ENCODE measurements at places on chromosomes 7 and 10.

DNA sequence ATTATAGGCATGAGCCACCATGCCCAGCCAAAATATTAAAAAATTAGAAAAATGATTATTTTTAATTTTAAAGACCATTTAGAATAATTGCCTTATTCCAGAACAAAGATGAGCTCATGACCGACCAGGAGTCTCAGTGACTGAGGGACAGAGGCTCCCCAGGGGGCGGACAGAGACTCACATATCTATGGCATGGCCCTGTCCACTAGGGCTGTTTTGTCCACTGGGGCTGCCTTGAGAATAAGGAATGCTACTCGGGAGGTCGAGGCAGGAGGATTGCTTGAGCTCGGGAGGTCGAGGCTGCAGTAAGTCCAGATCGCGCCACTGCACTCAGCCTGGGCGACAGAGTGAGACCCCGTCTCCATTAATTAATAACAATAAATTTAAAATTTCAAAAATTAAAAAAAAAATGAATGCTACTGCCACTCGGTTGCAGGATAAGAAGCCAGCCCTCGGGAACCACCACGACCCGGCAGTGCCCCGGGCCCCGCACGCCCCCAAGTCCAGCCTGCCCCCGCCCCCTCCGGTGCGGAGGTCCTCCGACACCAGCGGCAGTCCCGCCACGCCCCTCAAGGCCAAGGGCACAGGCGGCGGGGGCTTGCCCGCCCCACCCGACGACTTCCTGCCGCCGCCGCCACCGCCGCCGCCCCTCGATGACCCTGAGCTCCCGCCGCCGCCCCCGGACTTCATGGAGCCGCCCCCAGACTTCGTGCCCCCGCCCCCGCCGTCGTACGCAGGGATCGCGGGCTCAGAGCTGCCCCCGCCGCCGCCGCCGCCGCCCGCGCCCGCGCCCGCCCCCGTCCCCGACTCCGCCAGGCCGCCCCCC lies 128.6 kb downstream of the APBB1IP start:
- no peak for DNase-seq

DNA sequence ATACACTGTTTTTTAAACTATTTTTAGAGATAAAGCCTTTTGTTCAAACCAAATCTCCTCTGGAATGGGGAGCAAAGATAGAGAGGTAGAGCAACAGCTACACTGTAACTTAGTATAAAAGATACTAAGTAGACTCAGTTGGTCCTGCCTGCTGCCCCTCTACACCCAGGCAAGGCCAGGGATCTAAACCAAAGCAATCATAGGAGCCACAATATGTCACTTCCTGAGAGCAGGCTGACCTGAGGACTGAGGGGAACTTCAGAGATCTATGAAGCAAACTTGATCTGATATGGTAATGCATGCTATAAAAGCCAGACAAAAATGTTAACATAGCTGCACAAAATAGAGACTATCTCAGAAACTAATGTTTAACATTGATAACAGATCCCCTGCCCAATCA lies 7.0 kb upstream of the TRDMT1 start:
- no peak for DNase-seq

GRCh38 chr10:124532106-124532641 lies 70.6 kb downstream of the LHPP start:
- no peak for DNase-seq

- DNase-seq = no peak
Observed at GRCh38 chr10:72006026-72006425, 41.8 kb downstream of the CHST3 start.

GRCh38 chr7:105216786-105217185 lies 171.9 kb downstream of the SRPK2 start:
- no peak for DNase-seq

DNA sequence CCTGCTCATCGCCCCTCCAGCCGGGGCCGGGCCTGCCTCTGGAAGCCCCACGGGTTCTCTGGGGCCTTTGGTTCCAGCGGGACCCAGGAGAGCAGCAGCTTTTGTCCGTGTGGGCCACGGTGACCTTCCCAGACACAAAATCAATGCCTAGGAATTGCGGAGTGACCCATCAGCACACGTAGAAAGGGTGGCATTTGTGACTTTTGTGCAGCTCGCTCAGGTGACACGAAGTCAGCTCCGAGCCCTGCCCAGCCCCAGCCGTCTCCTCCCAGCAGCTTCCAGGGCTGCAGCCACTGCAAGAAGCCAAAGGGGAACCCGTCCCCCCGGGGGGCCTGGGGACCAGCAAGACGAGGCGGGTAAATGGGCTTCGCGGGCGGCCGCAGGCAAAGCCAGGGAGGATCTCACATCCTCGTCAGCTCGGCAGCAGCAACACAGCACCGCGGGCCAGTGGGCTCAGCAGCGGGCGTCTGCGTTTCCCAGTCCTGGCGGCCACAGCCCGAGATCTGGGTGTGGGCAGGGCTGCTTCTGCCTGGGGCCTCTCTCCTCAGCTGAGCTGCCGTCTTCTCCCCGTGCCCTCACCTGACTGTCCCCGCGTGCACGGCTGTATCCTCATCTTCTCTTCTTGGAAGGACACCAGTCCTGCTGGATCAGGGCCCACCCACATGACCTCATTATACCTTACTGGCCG lies 88.5 kb downstream of the PAXIP1 start:
- DNase-seq = no peak

DNA sequence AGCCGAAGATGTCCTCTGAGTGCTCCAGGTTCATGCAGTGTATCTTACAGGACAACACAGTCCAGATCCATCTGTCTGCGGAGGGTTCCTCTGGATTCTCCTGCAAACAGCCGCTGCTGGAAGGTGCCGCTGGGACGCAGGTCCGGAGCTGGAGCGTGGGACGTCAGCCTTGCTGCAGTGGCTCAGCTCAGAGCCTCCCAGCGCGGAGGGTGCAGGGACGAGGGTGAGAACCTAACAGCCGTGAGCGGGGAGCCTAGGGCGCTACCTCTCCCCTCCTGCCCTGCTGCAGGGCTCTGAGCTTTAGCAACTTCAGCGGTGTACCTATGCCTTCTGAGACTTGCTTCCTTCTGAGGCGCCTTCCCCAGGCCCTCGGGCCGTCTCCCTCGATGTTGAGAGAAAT lies 137.6 kb upstream of the TMEM72 start:
- DNase-seq = no peak

DNA sequence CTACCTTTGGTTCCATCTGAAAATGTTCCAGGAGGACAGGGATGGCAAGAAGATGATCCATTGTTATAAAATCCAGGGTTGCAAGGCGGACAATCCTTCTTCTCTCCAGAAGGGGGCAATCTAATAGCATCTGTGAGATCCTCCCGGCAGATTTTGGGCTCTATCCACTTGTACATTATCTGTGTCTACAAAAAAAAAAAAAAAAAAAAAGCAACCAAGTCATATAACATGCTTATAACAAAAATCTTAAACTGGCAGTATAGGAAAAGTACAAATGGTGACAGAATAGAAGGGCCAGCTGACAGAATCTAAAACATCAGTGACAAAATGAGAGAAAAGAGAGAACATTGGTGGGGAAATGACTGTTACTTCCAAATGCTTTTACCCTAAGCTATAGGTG lies 132.7 kb downstream of the ELAPOR2 start:
- DNase-seq = peak; percentile 31

- peak; percentile 21 for DNase-seq
Observed at GRCh38 chr10:944034-944831, 12.7 kb upstream of the LARP4B start.

DNA sequence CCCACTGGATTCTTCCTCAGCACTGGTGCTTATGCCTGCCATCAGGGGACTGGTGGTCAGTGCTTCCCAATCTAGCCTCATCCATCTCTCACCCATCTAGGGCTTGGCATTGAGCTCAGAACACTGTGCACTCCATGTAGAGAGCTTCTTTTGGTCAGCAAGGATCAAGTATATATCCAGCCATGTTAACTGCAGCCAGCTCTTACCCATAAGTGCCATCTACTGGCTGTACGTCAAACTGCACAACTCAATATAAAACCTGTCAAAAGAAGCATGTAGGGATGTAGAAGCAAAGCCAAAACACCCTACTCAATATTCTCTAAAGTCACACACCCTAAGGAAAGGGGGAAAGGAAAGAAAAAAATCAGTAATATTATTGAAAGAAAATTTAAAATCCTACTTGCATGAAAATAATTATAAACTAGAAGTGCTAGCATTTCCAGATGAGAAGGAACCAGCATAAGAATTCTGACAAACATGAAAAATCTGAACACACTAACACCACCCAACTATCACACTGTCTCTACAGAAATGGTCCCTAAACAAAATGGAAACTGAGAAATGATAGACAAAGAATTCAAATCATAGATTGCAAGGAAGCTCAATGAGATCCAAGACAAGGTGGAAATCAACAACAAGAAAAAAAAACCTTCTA lies 531.1 kb upstream of the STEAP1 start:
- DNase-seq = peak; percentile 3

GRCh38 chr7:155731380-155731779 lies 80.9 kb downstream of the SHH start:
- DNase-seq = no peak

- no peak for DNase-seq
Observed at GRCh38 chr10:118307859-118308258, 34.3 kb downstream of the FAM204A start.

GRCh38 chr10:132306864-132307751 lies 642 bp downstream of the STK32C start:
- no peak for DNase-seq

GRCh38 chr7:134548877-134549276 lies at the start of gene AKR1B15:
Gene AKR1B15, plus strand, starts transcription at chr7:134549110. Its CDS starts 15,510 bp downstream, at chr7:134564620.
- no peak for DNase-seq

GRCh38 chr7:100483722-100484672 lies at the start of gene NYAP1:
Gene NYAP1, plus strand, starts transcription at chr7:100483927. Its CDS starts 1,385 bp downstream, at chr7:100485312.
- DNase-seq = peak; percentile 45

GRCh38 chr10:6144406-6145165 lies 55.8 kb downstream of the RBM17 start:
- peak; percentile 83 for DNase-seq

- no peak for DNase-seq
Observed at GRCh38 chr10:101575091-101575490, 13.0 kb downstream of the POLL start.

- no peak for DNase-seq
Observed at GRCh38 chr10:30294476-30295240, 54.4 kb downstream of the MTPAP start.

- no peak for DNase-seq
Observed at GRCh38 chr7:31892099-31892829, 177.9 kb downstream of the PDE1C start.

GRCh38 chr10:110783509-110784107 lies 88.1 kb upstream of the PDCD4 start:
- no peak for DNase-seq

DNA sequence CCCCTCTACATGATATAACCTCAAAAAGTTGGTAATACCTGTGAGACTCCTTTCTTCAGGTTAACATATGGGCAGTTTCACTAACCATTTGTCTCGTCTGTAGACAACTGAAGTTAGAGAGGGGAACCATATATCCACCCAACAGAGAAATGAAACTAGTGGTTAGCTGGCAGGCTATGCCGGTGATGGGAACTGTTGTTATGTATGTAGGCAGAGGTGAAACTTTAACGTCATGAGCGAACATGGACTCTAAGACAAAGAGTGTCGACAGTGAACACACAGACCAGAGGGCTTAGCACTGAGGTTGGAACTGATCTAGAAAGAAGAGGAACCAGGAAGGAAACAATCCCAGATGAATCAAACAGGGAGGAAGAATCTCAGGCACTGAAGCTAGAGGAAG lies 112.4 kb downstream of the ELMO1 start:
- no peak for DNase-seq

- DNase-seq = peak; percentile 56
Observed at GRCh38 chr10:116748041-116748440, 5.7 kb upstream of the HSPA12A start.

DNA sequence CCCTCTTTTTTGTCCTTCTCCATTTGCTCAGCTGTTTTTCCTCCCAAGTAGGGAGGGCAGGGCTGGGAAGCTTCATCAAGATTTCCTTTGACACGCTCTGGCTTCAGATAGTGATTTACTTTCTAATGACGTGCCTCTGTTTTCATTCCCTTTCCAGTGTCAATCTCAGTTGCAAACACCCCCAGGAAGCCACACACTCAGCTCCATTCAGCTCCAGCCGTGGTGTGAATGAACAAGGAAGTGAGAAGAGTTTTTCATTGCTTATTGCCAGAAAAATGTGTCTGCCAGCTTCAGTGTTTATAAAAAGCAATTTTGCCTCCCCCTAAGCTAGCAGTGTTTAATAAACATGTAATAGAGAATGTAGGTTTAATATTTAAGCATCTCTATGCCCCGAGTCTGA lies 108.7 kb upstream of the DPP6 start:
- no peak for DNase-seq

DNA sequence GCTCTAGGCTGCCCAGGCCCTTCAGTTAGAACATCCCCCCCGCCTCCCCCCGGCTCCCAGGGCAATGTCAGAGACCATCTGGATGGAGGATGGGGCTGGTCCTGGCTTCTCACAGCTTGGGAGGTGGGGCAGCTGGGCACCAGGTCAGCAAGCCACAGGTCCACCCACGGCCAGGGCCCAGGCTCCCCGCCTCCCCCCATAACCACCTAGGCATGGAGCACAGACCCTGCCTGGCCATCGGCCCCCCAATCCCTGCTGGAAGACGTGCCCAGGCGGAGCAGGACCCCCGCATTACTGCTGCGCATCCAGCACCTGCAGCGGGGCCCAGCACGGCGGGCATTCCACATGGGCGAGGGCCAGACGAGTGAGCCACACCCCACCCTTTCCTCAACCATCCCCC lies 169.6 kb downstream of the ELFN1 start:
- DNase-seq = no peak

DNA sequence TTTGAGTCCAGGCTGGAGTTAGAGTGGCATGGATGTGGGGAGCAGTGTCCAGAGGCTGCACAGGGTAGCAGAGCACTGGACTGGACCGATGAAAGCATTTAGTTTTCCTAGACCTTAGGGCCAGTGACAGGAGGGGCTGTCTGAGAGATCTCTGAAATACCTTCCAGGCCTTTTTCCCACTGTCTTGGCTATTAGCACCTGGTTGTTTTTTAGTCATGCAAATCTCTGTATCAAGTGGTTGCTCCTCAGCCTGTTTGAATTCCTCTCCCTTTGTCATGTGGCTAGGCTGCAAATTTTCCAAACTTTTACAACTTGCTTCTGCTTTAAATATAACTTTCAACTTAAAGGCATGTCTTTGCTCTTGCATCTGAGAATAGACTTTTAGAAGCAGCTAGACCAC lies 504.3 kb upstream of the VSTM2A start:
- DNase-seq = no peak

- DNase-seq = no peak
Observed at GRCh38 chr7:42832667-42833066, 79.2 kb downstream of the C7orf25 start.

DNA sequence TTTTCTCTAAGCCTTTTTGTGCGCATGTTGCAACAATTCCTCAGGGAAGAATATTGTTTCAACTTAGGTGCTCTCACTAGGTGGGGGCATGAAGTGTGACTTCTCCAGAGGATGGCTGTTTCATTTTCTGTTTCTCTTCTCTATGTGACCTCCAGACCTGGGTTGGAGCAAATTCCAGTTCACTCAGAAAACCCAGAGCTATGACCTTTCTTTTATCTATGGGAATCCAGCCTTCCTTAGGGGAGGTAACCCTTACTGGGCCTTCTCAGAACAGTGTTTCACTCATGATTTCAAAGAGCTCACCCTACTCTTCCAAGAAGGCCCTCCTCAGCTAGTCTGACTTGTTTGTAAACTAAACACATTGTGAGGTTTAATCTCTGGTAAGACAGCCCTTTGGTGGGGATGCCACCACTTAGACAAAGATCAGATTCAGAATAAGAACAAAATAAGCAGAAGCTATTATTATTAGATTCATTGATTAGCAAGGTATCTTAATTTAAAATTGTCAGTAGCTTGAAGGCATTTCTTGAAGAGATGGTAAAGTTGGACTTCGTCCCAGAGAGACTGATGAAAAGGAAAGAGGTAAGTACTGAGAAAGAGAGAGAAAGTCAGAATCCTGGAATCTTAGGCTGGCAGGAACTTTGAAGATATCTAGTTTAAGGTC lies 16.6 kb upstream of the TAS2R60 start:
- DNase-seq = no peak
